ENCODE measurements at places on chromosomes 1 and 21. TPM values are rescaled to one million over a fixed set of nuclear protein-coding genes. Genes with fewer than 3 reads are reported as not detected.

DNA sequence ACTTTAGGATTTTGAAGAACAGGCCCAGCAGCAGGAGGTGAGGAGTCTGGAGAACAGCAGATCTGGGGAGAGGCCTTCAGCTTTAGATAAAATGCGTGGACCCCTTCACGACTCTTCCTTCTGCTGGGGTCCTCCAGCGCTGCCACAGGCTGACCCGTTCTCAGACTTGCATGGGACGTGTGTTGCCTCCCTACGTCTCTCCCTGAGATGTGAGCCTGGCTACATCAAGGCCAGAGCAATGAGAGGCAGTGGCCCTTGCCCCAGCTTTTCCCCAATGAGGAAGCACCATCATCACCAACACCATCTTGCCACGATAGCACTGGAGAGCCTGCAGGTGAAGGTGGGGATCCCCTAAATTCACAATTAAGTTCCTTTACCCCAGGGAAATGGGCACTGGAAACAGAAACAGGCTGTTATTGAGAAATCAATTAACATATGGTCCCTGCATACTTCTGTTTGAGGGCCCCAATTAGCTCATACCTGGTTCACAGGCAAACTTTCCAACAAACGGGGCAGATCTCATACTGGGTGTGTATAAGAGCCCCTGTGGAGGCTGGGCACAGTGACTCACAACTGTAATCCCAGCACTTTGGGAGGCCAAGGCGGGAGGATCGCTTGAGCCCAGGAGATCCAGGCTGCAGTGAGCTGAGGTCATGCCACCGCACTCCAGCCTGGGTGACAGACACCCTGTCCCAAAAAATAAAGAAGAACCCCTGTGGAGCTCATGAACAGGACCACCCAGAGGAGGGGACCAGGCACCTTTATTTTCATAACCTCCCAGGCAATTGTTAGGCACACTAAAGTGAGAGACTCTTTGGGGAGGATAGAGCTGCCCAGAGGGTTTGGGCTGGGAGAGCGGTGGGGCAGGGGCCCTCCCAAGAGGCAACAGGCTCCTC lies 12.1 kb upstream of the ADAMTSL4 start:
- H3K4me3 ChIP-seq: no peak overlapping the region
- H3K4me1 ChIP-seq: peaks cover 8% of the 10 kb centered on the region
- no peaks in the 10 kb centered on the region for H3K27me3 ChIP-seq

Gene TFF2
- not detected for total RNA-seq

- no peaks in the 10 kb centered on the region for H3K36me3 ChIP-seq
- H3K4me3 ChIP-seq: no peak overlapping the region
- H3K27me3 ChIP-seq: no peaks in the 10 kb centered on the region
- H3K27ac ChIP-seq: no peak overlapping the region
- DNase-seq: no peak
Observed at GRCh38 chr21:41578716-41579115, 70.8 kb upstream of the TMPRSS2 start.

GRCh38 chr1:199161766-199162303 lies 523.0 kb downstream of the PTPRC start:
- H3K4me1 ChIP-seq: peaks cover 6% of the 10 kb centered on the region
- no peak overlapping the region for H3K4me3 ChIP-seq
- DNase-seq: no peak
- no peaks in the 10 kb centered on the region for H3K36me3 ChIP-seq

Gene WNT9A
- total RNA-seq: 6.6 TPM

- H3K4me3 ChIP-seq: no peak overlapping the region
- no peak for DNase-seq
- H3K27me3 ChIP-seq: no peaks in the 10 kb centered on the region
- H3K4me1 ChIP-seq: peaks cover 18% of the 10 kb centered on the region
Observed at GRCh38 chr1:94859174-94859573, 39.0 kb downstream of the SLC44A3 start.

GRCh38 chr1:93904228-93904627 lies 5.0 kb downstream of the GCLM start:
- no peak for DNase-seq
- H3K27me3 ChIP-seq: no peaks in the 10 kb centered on the region
- H3K4me3 ChIP-seq: no peak overlapping the region
- no peak overlapping the region for H3K27ac ChIP-seq

Gene REN
- total RNA-seq: not detected

GRCh38 chr1:12148958-12149790 lies 17.6 kb upstream of the TNFRSF1B start:
- H3K27me3 ChIP-seq: peaks cover 10% of the 10 kb centered on the region
- H3K4me1 ChIP-seq: peaks cover 9% of the 10 kb centered on the region
- no peak for DNase-seq
- no peak overlapping the region for H3K27ac ChIP-seq

Gene HCRTR1
- total RNA-seq: not detected
